ENCODE measurements at places on chromosomes 6 and 20.

DNA sequence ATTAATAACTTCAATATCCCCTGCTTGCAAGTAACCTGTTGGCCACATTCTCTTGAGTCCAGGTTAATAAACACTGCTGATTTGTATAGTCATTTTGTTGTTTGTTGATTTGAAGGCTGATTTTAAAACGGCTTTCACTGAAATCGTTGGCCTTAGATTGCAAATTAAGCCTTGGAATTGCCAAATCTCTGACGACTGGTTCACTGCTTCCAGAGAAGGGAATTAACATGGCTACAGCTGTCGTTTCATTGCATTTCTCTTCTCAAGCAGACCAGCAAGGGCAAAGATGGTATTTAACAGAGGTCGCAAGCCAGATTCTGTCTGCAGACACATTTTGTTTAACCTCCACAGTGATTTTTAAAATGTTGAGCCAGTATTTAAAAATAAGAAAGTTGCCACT, 470.9 kb downstream of the TFAP2A start:
- no peak for DNase-seq

- peak; percentile 42 for DNase-seq
Observed at GRCh38 chr6:107820338-107821261, 3.5 kb downstream of the SCML4 start.

DNA sequence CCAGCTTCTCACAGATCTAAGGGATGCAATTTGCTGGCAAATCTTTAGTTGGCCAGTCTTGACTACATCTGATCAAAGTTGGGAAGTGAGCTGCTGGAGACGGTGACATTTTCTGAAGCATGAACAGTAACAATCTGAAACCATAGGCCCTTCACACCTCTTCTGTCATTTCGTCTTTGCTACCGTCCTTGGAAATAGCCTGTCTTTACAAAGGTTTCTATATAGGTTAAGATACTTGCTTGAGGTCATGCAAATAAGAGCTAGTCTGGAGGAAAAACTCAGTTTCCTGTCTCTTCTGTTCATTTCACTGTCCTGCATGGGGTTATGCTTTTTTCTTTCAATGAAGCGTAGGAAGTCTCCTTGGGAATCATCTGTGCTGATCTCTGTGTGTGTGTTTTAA, 55.6 kb downstream of the CARMIL1 start:
- no peak for DNase-seq

DNA sequence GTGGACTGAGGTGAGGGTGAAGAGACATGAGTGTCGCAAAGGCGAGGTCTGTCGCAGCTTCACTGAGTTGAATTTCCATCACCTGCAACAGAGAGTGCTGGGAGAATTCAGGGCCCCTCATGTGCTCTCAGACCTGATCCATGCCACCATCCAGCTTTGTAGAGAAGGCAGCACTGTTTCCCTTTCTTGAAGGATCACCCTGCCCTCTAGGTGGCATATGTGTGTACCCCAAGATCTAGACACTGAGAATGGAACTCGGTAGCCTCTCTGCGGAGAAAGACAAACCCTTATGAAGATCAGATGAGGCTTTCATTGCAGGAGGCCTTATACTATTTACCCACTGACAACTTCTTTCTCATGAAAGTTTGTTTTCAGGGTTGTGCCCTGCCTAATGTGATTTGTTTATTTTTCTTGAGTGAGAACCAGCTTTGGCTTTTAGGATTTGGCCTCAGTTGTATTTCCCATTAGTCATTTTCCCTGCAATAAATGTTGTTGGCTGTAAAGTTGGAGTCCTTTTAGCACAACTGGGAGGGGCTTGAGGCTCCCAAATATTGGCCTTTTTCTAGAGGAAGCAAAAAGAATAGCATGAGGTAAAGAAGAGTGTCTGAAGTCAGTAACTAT, 811.3 kb downstream of the DHX35 start:
- DNase-seq, result no peak

DNA sequence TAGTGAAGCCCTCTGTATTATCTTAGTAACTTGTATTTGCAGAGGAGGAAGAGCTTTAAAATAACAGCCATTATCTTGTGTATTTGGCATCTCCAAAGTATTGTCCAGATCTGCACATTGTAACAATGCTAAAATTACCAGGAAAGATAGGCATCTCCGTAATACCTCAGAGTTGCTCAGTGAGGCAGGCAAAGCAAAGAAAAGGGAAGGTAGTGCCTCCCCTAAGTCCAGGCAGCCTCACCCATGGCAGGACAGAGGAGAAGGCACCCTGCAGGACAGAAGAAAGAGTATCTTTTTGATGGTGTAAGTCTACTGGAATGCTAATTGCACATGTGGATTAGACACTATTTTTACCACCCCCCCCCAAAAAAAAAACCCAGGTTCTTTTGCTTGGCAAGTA, 13.6 kb upstream of the SSTR4 start:
- DNase-seq, result no peak

DNA sequence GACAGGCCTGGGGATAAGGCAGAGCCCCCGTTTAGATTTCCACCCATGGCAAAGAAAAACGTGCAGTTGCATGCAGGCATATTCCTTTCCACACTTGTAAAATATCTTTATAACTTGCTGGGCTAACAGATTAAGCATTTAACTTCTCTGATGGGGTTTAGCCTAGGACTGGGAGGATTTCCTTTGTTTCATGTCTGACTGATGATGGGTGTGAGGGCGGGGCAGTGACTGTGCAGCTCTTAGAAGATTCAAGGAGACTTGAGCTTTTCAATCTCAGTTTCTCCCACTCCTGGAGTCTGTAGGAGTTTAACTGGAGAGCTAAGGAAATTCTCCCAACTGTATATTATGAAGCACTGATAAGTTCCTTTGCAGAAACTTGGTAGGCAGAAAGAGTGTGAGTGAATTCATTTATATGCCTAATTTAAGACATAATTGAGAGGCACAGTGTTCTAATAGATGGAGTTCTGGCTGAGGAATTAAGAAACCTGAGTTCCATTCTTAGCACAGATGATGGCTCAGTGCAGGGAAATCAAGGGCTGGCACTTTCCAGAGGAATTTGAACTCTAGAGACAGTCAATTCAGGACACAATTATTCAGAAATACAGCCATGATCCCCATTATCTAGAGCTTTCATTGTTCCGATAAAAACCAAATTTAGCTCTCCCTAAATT, 214.6 kb upstream of the CNR1 start:
- DNase-seq, result no peak

DNA sequence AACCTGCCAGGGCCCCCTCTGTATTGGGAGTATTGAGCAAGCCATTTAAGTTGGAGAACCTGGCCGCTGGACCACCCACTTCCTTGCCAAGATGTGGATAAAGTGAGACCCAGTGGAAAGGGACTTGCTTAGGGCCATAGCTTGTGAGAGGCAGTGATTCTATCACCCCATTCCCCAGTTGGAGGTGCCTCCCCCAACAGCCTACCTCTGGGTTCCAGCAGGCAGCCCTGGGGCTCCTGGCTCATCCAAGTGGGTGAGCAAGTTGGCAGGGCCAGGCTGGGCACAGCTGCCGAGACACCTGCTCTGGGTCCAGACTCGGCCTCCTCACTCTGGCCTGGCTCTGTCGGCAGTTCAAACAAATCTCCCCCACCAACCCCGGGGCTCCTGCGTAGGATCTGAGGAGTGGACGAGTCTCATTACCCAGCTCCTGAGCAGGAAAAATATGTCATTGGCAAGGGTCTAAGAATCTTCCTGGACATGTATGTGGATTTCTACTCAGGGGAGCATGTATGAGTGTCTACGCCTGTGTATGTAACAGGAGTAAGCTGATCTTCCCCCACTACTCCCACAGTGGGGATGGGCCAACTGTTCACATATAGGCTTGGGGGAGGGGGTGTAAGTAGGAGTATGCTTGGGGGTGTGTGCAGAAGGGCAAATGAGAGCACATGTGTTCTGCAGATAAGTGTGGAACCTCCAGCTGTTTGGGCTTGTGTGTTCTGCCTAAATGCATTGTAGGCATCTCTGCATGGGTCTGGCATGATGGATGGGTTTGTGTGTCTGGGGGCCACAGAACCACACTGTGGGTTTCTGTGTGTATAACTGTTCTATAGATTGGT, 1.9 kb downstream of the ID1 start:
- DNase-seq, result peak; percentile 87

DNA sequence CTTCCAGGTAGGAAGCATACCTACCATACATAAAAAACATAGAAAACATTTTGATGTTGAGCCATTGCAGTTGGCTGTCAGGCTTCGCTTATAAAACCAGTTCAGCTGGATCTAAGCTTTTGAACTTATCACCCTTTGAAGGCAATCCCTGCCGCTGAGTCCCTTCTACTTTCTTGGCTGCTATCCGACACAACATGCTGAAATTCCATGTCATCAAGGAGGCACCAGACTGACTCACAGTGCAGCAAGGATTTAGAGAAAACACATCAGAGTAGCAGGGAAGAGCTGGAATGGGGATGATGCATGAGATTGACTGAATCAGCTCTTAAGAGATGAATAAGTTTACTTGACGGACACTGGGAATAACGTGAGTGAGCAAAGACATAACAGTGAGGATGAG, 135.0 kb upstream of the MAN1A1 start:
- no peak for DNase-seq

DNA sequence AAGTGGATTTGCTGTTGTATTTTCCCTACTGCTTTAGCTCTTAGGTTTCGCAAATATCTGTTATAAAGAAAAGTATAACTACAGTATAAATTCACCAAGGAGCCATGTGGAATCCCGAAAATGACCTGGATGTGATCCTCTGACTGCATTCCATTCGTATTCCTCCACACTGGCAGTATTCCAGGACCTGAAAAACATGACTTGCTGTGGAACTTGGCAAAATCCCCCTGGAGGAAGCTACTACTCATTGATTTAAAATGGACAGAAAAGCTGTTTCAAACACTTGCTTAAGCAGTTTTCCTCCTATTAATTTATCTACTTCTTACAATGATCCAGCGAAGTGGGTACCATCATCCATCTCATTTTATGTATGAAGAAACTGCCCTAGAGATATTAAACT, 13.3 kb upstream of the ENPP5 start:
- no peak for DNase-seq

- no peak for DNase-seq
Observed at GRCh38 chr6:121274666-121275295, 59.5 kb downstream of the TBC1D32 start.

DNA sequence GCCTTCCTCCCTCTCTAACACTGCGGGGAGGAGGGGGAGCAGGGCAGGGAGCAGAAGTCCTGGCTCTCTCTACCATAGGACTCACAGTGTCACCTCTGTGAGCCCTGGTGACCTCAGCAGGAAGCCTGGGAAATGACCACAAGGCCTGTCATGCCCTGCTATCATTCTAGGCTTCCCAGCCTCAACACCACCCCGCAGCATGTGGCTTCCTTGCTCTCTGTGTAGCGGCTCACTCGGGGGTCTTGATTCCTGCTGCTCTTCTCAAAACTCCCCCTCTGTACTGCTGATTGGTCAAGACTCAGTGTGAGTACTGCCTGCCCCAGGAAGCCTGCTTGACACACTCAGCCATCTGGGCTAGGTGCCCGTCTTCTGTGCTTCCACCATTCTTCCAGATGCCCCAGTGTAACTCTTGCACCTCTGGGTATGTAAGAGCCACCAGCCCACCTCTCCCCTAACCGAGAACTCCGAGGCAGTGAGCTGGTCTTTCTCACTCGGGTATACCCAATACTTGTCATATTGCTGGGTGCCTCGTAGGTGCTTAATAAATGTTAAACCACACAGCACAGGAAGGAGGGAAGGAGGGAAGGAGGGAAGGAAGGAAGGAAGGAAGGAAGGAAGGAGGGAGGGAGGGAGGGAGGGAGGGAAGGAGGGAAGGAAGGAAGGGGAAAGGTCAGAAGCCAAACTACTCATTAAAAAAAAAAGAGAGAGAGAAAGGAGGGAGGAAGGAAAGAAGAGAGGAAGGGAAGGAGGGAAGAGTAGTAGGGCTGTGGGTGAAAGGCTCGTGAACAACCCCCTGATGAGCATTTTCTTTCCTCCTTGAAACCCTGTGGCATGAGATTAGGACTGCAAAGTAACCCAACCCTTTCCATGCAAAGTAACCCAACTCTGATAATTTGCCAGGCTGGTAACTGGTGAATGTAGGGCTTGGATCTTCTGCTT, 5.0 kb downstream of the MDFI start:
- no peak for DNase-seq

- no peak for DNase-seq
Observed at GRCh38 chr6:4774715-4775493, 1.3 kb upstream of the CDYL start.

- peak; percentile 55 for DNase-seq
Observed at GRCh38 chr6:118660218-118660569, 8.8 kb upstream of the CEP85L start.

DNA sequence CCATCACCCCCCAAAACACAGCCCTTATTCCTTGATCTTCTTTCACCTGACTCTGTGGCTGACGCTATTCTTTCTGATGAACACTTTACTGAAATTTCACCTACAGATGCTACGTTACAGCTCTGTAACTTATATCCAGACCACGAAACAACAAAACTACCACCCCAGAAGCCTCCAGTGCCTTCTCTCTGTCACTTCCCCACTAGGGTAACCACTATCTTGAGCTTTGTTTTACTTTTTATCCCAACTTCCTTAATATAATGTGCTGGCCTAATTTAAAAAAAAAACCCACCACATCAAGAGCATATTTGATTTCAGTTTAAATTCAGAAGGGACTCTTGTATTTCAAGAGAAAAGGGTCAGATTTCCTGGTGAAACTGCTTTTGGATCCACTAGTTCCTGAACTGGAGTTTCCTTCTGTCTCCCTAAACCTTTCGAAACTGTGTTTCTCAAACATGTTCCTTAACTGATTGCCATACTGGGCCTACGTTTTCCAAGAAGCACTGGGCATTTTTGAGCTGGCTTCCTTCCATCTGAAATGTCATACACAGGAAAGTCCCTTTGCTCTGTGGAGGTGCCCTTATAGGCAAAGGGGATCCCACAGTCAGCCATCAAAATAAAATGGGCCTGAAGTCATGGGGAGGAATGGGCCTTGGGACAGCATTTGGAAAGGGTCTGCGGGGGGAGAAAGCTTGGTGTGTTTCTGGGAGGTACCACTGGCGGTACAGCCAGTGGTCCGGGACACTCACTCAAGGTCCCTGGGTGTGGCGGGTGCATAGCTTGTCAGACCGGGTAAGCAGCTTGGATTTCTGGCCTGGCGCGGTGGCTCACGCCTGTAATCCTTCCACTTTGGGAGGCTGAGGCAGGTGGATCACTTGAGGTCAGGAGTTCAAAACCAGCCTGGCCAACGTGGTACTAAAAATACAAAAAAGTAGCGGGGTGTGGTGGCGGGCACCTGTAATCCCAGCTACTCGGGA, 25.8 kb upstream of the RTF2 start:
- DNase-seq, result no peak

DNA sequence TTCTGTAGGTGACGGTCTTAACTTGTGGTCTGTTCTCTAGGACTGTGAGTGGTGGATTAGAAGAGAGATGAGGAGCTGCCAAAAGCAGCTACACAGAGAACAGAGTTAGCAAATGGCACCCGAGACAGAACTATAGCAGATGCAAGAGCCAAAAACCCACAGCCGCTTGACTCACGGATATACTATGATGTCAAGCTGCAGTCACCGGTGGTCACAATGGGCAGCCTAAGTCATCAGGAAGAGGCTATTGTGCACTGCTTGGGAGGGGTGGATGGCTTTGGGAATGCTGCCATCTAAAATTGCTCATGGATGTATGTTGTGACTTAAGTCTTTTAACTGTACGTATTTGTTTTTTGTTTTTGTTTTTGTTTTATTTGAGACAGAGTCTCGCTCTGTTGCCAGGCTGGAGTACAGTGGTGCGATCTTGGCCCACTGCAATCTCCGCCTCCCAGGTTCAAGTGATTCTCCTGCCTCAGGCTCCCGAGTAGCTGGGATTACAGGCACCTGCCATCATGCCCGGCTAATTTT, at the start of gene GTSF1L:
TSS of gene GTSF1L (minus strand) at position 192 of the 528 bp plus-strand sequence. CDS start 308 bp downstream, outside the sequence.
- no peak for DNase-seq

GRCh38 chr20:36439040-36439730, 102.1 kb upstream of the MYL9 start:
- DNase-seq, result peak; percentile 62
